ENCODE measurements at places on chromosomes 2 and 18.
A peak's percentile ranks its signal among the peaks of the same experiment; 100 is the strongest.

- DNase-seq = no peak
These were observed 59.9 kb upstream of the TGFA start for GRCh38 chr2:70613521-70613920.

DNA sequence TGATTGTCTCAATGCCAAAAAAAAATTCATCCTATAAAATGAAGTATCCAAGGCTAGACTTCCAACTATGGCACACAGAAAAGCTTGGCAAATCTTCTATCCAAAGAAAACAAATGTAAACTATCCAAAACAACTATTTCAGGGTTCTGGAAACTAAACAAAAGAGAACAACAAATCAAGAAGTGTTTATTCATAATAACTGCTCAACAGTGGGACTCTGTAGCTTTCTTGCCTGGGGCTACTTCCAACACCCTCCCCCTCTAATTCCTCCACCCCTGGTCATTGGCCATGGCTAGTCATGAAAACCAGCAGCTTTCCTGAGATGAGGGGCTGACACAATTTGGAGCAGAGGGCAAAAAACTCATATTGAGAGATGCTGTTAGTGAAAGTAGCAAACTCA is 107.0 kb downstream of the EXOC6B start:
- no peak for DNase-seq

GRCh38 chr18:68176901-68177300 is 538.0 kb downstream of the TMX3 start:
- no peak for DNase-seq

DNA sequence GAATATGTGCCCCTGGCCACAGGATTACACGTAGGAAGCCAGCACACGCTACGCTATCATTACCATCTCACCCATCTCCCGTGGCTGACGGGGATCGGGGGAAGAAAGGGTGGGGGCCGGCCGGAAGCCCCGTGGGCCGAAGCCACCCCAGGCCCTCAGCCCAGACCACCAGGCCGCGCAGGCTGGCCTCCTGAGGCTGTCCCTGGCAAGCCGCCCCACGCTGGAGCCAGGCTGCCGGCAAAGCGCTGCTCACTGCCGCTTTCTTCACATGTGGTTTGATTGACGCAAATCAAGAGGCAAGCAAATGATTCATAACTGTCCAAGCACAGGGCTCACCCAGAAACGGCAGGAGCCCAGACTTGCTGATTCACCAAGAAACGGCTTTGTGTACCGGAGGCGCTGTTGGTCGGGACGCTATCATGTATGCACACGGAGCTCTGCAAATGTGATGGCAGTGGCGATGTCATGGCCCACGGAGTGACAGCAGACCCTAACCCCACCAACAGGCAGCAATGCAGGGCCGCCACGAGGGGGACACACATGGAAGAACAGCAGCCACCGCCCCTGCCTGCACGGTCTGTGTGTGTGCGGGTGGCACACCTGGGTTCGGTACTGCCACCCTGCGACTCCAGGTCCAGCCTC is 125.7 kb downstream of the HDAC4 start:
- DNase-seq = peak; percentile 43

DNA sequence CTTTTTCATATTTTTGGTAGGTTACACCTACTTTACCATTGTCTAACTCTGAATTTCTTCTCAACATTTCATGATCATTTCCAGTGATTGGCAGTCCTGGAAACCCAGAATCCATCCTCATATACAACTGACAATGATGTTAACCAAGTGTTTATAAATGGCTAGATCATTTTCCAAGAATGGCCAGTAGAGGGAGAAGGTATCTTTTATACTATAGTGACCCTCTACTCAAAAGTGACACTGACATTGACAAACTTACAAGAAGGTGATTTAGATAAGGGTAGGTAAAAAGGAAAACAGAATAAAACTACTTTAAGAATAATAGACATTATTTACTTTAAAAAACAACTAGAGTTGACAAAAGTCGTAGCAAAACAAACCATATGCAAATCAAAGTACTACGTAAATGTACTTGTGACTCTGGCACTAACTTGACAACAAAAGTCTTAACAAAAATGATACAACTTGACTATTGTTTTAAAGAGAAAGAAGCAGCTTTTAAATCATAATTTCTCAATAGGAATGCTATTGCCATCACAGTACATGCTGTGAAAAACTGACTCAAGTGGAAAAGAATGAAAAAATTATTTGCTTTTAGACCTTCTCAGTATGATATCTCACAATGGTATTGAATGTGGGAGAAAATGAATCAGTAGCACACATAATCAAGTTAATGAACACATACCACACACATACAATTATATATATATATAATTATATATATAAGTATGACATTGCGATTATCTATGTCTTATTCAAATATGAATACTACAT is 76.6 kb upstream of the GRB14 start:
- DNase-seq = no peak

- DNase-seq = no peak
These were observed 397.6 kb upstream of the HS6ST1 start for GRCh38 chr2:128716299-128716721.

- DNase-seq = no peak
These were observed 22.0 kb downstream of the PDCL3 start for GRCh38 chr2:100584816-100585215.
